Upper lobe of right lung (tissue), 1 donor: ENCODE measurements at places on chromosomes 6 and 20.

- no peak for DNase-seq
Observed at GRCh38 chr6:103672169-103672568, 1187.5 kb downstream of the HACE1 start.

DNA sequence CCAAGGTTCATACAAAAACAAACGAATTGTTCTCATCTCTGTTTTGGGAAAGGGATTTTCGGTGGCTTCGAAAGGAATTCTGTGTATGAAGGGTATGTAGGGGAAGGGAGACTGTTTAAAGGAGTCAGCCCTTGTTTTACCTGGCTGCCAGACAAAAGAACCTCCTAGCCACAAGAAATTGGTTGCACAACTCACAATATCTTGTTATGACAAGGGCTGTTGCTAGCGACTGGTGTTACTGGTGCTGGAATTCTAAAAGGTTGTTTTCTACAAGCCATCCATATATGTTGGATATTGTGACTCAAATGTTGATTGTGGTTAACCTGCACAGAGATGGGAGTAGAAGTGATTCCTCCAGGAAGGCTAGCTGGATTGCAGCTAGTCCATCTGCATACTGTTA lies 34.6 kb upstream of the CITED2 start:
- no peak for DNase-seq

DNA sequence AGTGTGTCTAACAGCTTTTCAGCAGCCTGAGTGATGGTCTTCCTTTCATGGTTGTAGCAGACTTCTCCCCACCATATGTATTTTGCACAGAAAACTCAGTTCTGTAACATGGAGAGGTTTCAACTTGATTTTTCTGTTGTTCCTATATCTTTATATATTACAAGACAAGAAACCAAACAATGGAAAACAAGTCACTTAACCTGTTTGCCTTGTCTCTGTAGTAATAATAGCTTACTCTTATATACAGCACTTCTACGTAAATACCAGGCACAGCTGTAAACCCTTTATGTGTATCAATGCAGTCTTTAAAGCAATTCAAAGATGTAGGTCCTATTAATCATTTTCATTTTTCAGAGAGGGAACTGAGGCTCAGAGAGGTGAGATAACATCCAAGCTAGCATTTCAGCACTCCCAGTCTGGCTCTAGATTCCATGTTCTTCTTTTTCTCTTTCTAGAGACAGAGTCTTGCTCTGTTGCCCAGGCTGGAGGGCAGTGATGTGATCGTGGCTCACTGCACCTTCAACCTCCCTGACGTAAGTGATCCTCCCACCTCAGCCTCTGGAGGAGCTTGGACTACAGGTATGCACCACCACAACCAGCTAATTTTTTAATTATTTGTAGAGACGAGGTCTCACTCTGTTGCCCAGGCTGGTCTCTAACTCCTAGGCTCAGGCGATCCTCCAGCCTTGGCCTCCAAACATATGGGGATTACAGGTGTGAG lies 90.4 kb downstream of the DTNBP1 start:
- no peak for DNase-seq

GRCh38 chr20:53660947-53661381 lies 67.3 kb upstream of the ZNF217 start:
- no peak for DNase-seq

- no peak for DNase-seq
Observed at GRCh38 chr6:112841553-112842329, 494.6 kb downstream of the RFPL4B start.

DNA sequence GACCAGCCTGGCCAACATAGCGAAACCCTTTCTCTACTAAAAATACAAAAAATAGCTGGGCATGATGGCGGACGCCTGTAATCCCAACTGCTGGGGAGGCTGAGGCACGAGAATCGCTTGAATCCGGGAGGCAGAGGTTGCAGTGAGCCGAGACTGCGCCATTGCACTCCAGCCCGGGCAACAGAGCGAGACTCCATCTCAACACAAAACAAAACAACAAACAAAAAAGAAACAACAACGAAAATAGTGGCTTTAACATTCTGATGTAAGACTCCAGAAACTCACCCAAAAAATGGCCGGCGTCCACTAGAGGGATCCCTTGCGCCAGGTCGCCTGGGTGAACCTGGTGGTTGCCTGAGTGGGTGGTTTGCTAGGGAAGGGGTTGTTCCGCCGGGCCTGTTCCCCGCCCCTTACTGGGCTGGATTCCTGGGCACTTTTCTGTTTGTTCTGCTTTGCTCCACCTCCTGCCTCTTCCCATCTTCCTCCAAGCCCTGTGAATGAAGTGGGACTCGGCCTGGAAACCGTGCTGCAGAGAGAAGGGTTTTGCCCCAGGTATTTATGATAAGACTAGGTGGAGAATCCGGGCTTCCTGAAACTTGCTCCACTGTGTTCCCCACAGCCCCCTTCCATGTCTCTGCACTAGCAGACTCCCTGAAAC lies 1.5 kb downstream of the PABPC1L start:
- peak; percentile 89 for DNase-seq

DNA sequence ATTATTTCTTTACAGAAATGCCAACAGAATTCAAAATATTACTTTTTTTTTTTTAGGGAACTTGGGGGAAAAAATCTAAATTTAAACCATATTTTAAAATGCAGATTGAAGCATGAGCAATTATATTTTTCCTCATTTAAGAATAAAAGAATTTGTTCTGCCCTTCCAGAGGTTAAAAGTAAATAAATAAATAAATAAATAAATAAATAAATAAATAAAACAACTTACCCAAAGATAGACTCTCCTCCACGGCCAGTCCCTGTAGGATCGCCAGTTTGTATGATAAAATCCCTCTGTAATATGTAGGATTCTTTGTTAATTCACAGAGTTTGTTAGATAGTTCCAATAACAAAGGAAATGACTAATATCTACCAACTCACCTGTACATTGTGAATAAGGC lies 4.7 kb downstream of the PPIL4 start:
- no peak for DNase-seq
